ENCODE measurements at places on chromosomes 12 and 14. TPM values are rescaled to one million over a fixed set of nuclear protein-coding genes. Genes with fewer than 3 reads are reported as not detected.

DNA sequence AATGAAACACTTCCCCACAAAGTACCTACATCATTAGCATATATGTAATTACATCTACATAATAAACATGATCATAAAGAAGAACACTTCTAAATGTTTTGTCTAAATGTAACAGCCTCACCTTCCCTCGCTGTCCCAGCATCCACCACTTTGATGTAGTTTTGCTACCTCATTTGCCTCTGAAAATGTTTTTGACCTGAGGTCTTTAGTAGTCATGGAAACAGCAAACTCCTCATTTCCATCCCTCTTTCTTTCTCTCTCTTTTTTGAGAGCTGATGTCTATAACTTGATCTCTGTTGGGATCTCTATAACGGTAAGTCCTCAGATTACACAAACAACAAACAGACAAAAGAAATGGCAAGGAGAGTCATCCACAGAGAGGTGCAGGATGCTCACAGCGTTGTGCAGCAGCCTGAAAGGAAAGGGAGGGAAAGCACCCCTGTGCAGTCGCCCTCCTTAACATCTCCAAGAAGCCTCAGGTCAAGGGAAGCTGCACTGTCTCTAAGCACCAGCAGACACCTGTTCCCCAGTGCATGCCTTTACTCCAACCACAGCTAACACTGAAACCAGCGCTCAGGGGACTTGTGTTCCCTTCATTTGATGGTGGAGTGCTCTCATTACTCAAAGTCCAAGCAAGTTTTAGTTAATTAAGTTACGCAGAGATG lies 268.7 kb downstream of the TMEM132D start:
- DNase-seq = no peak

GRCh38 chr12:28223025-28223554 lies 32.8 kb downstream of the CCDC91 start:
- DNase-seq = no peak

- DNase-seq = peak; percentile 36
Observed at GRCh38 chr14:63510538-63510937, 32.6 kb downstream of the PPP2R5E start.

- DNase-seq = peak; percentile 67
Observed at GRCh38 chr14:68649476-68650189, 143.2 kb downstream of the ZFP36L1 start.

GRCh38 chr12:10215436-10215835 lies 2.8 kb downstream of the GABARAPL1 start:
- DNase-seq = no peak

DNA sequence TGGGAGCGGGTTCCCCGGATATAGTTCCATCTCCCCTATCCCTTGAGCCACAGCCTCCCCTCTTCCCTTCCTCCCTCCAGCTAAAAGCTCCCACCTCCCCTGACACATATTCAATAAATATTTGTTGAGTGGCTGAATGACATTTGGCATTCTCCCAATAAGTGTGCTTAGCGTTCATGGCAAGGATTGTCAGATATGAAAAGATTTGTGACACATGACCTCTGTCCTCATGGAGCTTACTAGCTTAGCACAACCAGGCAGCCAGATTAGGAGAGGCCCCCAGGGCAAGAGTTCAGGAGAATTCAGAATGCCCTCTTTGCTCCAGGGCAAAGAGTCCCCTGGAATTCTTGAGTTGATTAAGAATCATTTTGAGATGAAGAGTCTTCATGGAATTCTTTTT lies 22.5 kb upstream of the SLC6A12 start:
- no peak for DNase-seq

DNA sequence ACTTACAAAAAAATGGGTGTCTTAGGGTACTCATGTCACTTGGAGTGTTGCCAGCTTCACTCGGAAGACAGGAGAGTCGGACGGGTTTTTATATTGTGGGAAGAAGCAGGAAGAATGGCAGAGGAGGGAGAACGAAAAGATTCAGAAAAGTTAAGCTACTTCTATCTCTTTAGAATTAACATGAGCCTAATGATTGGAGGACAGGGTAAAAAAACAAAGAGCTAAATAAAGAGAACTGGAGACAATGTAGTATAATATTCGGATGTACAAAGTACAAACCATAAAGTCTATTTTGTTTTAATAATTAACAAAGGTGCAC lies 43.9 kb downstream of the EFCAB11 start:
- DNase-seq = no peak

DNA sequence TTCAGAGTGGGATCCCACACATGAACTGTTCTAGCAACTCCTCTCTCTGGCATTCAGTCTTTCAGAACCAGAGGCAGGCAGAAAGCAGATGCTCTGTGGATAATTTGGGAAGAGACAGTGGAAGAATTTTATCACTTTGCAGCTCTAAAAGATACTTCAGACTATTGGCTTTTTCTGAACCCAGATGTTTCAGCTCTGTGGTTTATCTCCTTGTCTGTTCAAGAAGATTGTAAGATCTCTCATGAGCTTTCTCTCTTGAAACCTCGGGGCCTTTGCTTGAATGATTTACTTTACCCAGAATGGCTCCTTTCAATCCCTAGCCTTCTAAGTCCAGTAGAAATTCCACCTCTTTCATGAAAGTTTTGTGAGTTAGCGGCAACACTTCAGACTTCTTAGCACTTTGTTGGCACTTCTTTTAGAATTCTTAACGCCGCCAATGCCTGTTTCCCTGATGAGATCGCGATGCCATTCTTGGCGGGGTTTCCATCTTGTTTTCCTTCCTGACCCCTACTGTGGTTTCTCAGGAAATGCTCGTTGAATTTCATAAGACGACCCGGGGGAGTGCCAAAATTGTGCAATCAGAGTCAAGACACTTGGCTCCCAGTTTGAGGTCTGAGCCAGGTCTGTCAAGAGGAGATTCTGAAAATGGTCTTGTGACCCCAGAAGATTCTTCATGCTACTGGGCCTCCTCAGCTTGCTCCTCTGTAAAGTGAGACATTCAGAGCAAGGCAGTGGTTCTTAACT lies 107.0 kb upstream of the PRICKLE1 start:
- peak; percentile 87 for DNase-seq

DNA sequence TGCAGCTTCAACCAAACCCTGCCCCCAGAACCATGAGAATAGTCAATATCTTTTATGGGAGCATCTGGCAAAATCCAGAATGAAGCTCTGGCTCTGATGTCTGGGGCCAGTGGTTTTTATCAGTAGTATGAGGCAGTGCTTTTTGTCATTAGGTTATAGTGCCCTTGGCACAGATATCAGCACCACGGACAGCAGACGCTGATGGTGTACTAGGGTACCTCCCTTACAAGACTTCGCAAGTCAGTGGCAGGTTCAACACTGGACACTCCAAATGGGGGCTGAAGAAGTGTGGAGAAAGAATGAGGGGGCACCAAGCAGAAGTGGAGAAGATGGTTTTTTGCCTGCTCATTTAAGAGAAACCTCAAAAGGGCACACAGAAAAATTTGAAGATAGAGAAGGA lies 68.2 kb upstream of the E2F7 start:
- DNase-seq = peak; percentile 51

GRCh38 chr12:114678718-114679117 lies 5.3 kb downstream of the TBX3 start:
- DNase-seq = no peak

DNA sequence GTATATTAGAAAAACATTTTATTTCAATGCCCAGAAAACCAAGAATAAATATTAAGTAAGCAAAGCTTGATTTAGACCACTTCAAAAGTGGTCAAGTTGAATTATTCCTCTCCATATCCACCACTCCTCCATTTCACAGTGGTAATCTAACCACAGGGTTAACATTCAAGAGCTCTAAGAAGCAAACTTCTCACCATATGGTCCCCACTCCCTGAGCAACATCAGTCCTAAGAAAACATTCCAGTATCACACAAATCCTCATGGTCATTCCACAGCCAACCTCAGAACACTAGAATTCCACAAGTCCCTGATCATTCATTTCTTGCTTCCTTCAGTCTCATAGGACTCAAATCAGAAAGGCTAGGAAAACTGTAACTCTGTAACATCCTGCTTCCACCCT lies 47.9 kb downstream of the ST8SIA1 start:
- peak; percentile 100 for DNase-seq

DNA sequence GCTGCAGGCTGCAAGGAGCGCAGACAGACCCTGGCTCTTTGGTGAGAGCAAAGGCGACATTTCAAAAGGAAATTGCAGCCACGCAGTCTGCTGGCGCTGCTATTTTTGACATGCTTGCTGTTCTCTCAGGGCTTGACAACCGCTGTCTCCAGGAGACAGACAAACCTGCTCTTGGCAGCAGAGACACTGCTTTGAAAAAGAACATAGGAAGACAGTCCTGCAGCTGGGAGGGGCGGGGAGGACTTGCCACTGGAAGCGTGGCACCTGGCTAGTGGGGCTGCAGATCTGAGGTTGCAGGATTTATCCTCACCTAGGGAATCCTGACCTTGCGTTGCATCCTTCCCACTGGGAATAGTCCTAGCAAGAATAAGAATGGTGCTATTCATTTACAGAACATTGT lies 91.8 kb upstream of the KCNA1 start:
- no peak for DNase-seq

GRCh38 chr14:58091883-58092630 lies 60.0 kb downstream of the ARMH4 start:
- no peak for DNase-seq

DNA sequence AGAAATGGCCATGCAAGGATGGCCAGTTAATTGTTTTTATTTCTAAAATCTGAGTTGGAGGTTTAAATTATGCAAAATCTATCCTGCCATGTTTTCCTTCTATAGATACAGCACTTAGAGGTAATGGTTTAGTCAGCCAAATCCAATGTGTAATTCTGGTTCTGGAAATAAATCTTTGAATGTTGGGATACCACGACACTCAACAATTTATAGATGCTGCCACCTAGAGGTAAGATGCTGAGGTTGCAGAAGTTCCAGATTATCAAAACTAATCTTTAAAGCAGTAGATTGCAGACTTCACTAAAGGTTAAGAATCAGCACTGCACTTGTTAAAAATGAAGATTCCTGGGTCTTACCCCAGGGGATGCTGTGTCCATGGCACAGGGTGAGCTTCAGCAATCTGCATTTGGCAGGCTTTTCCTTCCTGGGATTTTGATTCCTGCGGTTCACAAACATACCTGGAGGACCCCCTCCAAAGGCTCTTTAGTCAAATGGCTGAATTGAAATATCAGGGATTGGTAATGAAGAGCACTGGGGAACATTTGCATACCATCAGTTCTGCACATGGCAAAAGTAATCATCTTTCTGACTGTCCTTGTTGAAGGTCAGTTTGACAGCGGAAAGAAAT lies 53.4 kb upstream of the ANO4 start:
- DNase-seq = no peak

DNA sequence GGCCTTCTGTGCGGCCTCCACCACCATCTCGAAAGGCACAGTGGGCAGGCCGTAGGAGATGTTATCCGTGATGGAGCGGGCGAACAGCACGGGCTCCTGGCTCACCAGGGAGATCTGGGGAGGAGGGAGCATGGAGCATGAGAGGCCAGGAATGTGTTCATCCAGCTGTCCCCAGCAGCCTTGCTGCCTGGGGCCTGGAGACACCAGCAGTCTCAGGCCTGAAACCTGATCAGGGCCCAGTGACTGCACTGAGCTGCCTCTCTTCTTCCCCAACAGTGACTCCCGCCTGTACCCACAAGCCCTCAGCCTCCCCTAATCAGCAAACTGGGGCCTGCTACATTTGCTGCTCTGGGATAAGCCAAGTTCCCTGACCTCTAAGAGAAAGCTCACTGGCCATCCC lies 30.9 kb downstream of the ABCB9 start:
- DNase-seq = no peak

DNA sequence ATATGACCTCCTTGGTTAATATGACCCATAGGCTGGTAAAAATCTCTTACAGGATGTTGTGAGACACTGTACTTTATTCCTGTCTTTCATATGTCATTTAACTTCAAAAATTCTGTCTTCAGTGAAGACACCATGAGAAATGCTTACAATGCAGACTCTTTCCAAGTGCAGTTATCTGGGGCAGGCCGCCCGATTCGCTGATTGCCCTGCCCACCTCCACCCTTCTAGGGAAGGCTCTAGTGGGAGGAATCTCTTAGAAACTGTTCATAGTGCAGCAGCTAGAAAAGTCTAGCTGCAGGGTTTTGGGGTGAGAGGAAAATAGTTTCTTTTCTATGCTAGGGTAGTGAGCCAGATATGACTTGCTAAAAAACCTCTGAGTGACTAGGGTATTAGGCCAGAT lies 15.0 kb upstream of the CIPC start:
- DNase-seq = no peak

GRCh38 chr12:5489760-5490406 lies 58.0 kb downstream of the NTF3 start:
- DNase-seq = no peak

B3GNT4 gene
- 0.54 TPM for total RNA-seq

ZNF26 gene
- total RNA-seq = 11.7 TPM

PRH2 gene
- not detected for total RNA-seq

CLBA1 gene
- 7.2 TPM for total RNA-seq

P2RX7 gene
- not detected for total RNA-seq

ITGB7 gene
- total RNA-seq = 1.3 TPM
